ENCODE measurements at places on chromosomes 1 and 21.

DNA sequence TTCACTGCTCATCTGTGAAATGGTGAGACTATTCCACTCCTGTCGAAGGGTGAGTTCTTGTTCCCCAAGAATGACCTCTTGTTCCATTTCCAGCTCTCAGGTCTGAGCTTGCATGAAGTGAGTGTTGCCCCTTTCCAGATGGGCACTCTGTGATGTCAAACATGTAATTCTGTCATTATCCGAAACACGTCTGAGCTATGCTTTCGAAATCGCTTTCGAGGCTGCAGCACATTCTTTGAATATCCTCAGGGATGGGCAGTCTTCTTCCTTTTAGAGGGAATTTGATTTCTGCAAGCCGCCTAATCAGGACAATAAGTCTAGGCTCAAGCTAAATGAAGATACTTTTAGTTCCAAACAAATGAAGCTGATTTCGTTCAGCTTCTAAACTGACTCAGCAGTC lies 15.1 kb downstream of the NFASC start:
- no peak for DNase-seq

GRCh38 chr1:205711105-205712048 lies 31.1 kb upstream of the SLC45A3 start:
- peak; percentile 24 for DNase-seq

- no peak for DNase-seq
Measured at GRCh38 chr1:110690709-110691365, 16.1 kb upstream of the KCNA3 start.

GRCh38 chr21:35507181-35507759 lies 458.2 kb upstream of the RUNX1 start:
- DNase-seq: no peak

GRCh38 chr1:30684881-30685795 lies 38.2 kb downstream of the MATN1 start:
- no peak for DNase-seq

GRCh38 chr1:9621032-9621431 lies 30.5 kb upstream of the PIK3CD start:
- no peak for DNase-seq

DNA sequence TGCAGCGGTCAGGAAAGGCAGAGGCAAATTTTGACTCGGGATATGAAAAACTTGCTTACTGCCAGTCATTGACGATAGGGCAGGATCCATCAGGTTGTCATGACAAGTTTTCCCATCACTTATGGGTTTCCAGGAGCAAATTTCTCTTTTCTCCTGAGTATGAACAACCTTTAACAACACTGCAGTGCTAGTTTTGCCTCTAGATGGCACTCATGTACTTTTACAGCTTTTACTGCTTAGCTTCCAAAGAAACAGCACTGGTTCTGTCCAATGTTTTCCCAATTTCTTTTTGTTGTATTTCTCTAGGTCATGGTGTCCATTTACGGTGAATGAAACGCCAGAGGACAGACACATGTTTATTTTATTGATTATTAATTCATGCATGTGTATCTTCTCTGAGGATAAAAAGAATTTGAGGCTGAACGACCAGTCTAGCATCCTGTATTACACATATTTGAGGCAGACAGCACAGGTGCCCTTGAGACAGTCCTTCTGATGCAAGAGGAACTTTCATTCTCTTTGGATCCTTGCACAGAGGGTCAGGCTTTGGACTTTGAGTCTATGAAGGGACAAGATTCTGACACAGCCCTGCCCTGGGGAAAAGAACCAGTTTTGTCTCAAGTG lies 112.3 kb upstream of the TRABD2B start:
- no peak for DNase-seq

DNA sequence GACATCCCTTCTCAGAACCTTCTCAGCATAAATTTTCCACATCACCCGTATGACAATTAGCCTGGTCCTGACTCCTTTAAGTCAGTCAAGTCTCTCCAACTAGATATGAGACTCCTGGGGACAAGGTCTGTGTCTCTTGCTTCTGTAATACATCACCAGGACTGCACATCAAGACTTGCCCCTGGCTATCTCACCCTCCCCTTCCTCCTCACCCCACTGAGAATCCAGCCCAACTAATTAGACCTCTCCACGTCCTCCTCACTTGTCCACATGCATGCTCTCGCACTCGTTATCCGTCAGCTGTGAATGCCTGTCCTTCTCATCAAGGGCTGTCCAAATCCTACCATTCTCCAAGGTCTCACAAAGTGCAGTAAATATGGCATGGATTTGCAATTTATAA lies 542.8 kb downstream of the PTPRU start:
- no peak for DNase-seq

DNA sequence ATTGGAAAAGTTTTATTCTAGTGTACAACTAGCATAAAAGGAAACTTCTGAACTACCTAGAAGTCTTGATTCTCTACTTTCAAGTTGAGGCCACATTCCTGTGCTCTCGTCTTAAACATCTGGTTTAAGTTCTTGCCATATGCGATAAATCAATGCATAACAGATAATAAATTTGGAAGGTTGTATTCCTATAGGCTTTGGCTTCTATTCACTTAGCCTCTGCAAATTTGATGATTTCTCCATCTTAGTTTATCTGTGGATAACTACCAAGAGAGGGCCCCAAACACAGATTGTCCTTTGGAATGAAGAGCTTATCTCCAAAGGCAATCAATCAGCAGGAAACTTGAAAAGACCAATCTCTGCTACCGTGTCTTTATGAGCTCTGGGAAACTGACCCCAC lies 11.7 kb upstream of the RNF2 start:
- no peak for DNase-seq

DNA sequence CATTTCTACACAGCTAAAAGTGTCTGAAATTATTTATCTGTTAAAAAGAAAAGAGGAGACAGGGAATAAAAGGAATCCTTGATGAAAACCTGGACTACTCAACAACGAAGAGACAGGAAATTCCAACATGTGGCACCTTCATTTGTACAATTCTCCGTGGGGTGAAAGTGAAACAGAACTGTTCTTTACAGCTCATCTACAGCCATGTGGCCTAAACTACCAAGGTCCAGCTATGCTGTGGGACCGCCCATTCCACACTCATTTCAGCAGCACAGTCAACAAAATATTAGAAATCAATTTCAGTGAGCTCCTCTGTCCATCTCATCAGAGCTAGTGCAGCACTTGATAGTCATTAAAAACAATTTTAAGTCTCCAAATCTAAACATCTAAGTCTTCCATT lies 44.0 kb downstream of the UBR4 start:
- DNase-seq: no peak

GRCh38 chr1:23478896-23479665 lies 4.9 kb downstream of the ASAP3 start:
- DNase-seq: no peak

DNA sequence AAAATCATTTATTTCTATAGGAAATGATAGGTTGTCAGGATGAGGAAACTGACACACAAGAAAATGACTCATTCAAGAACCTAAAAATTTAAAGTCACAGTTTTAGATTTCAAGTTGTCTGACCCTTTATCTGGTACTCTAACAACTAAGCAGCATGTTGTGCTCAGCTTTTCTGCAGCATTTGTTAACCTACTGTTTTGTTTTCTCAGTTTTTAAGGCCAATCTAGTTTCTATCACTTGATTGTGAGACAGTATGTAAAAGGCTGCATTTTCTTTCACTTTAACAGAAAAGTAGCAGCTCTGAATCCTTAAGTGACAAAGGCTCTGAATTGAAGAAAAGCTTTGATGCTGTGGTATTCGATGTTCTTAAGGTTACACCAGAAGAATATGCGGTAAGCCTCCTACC lies 59.1 kb downstream of the RALGPS2 start:
- DNase-seq: no peak

- DNase-seq: no peak
Measured at GRCh38 chr1:175504875-175505555, 238.4 kb downstream of the TNR start.

DNA sequence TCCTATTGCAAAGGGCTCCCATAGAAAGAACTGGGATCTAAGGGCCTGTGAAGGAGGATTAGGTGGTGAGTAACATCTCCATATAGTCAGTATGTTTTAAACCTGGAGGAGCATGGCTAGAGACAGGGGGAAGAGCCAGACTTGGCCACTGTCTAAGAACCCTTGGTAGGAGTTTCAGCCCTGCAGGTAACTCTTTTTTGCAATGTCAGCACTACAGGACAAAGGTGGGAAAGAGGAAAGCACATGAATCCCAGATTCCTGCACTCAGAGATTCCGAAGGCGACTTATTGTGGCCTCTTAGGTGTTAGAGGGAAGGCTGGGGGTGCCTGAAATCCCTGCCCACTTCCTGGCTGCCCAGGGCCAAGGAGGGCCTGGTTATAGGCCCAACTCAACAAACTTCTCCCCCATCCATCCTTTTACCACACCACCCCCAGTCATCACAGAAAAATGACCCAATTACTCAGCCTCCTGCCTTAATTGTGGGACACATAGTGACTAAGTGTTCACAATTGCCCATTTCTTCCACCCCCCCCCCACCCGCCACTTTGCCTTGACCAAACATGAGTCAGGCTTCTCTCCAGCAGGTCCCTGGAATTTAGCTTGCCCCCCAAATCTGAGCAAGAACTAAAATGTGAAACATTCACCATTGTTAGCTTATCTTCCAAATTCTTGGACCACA lies 1.9 kb upstream of the NTNG1 start:
- DNase-seq: no peak

DNA sequence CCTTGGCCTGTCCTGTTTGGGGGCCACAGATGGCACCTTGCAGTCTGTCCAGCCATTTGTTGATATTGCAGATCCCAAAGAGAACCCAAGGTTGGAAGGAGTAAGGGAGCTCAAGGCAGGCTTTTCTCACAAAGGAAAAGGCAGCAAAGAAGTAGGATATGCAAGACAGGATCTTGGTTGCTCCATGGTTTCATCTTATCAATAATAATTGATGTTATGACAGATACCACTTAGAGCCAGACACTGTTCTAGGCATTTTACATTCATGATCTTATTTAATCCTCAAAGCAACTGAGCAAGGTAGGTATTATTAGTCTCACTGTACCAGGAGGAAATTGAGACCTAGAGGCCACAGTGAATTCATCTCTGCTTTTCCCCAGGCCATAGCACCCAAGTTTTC lies 28.8 kb downstream of the BATF3 start:
- DNase-seq: no peak

- DNase-seq: no peak
Measured at GRCh38 chr1:219446288-219446687, 166.6 kb downstream of the ZC3H11B start.

DNA sequence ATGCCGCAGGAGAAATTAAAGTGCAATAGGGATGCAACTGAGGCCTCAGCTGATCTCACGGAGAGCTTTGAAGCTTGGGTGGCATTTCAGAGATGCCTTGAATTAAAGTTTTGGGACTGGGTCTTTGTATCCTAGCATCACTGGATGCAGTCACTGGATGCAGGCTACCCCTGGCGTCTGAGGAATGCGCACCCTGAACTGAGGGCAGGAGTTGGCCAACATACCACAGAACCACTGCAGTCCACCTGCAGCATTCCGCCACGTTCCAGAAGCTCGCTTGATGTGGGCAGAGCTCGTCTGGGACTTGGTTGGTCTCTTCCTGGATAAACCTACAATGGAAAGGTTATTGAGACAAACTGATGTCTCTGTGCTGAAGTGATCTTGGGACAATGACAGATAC lies 34.1 kb upstream of the IGSF5 start:
- DNase-seq: no peak

DNA sequence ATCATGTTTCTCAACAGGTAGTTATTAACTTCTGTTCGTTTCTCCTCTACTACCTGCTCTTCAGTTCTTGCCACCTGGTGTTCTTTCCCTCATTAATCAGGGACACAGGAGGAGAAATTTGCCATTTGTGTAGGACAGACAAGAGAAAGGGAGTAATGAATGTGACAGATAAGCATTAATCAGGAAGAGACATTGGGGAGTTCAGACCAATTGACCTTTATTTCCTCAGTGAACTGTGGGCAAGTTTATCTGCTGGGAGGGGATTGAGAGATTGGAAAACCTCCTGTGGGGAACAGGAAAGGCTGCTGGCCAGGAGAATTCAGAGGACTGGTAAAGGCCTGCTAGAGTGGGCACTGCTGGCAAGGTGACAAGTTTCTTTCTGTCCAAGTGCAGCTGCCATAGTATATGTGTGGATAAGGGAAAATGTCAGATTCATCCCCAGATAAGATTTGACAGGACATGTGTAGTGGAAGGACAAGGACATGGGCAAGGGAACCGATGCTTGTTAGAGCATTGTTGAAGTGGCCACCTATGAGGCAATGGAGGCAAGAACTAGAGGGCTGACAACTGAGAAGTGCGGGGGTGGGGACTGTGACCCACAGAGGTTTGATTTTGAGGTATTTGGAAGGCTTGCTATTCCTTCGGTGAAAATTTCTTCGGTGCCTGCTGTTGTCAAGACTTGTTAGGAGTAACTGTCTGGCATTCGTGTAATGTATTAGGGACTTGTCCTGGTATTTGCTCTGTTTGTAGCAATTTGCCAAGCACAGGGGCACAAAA lies 12.6 kb downstream of the SZT2 start:
- DNase-seq: no peak

- DNase-seq: no peak
Measured at GRCh38 chr1:26049531-26050247, 3.8 kb upstream of the SLC30A2 start.

DNA sequence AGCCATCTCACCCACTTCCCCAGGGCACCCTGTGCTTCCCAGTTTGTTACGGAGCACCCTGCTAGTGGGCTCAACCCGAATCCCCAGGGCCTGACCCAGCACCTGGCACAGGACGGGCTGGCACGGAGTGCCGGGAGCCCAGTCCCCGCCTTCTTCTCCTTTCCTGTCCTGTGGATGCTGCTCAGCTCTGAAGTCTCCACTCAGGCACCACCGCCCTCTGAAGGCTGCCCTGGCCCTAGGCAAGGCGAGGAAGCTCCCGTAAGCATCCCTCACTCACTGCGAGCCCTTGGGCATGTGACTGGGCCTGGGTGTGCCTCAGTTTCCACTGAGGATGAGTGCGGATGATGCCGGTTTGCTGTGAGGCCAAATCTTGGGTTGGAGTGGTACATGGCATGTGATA lies 21.8 kb downstream of the SLC1A7 start:
- no peak for DNase-seq

- DNase-seq: no peak
Measured at GRCh38 chr1:38905985-38906384, 24.6 kb upstream of the GJA9 start.

DNA sequence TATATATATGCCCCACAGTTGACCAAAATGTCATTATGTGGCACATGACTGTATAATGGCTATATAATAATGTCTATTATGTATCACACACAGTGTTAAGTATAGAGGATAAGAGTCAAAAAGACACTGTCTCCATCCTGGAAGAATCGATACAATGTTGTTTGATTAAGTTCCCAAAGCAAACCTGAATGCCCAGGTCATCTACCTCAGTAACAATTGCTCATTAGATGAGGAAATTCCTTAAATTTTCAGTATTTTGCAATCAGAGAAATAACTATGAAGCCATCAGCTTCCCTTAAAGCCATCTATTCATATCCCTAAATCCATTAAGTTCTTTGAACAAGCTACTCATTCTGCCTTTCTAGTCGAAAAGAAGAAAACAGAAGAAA lies 10.0 kb downstream of the FOXJ3 start:
- no peak for DNase-seq

Measured in stimulated activated CD8-positive, alpha-beta memory T cell treated with anti-CD3 and anti-CD28 coated beads, Interleukin-7, amount 100 ng/mL, for 1 hour (primary cell).